ENCODE measurements at places on chromosomes 6 and 20.

- DNase-seq: peak; percentile 12
These were observed 62.0 kb downstream of the CRYBG1 start for GRCh38 chr6:106422534-106422933.

DNA sequence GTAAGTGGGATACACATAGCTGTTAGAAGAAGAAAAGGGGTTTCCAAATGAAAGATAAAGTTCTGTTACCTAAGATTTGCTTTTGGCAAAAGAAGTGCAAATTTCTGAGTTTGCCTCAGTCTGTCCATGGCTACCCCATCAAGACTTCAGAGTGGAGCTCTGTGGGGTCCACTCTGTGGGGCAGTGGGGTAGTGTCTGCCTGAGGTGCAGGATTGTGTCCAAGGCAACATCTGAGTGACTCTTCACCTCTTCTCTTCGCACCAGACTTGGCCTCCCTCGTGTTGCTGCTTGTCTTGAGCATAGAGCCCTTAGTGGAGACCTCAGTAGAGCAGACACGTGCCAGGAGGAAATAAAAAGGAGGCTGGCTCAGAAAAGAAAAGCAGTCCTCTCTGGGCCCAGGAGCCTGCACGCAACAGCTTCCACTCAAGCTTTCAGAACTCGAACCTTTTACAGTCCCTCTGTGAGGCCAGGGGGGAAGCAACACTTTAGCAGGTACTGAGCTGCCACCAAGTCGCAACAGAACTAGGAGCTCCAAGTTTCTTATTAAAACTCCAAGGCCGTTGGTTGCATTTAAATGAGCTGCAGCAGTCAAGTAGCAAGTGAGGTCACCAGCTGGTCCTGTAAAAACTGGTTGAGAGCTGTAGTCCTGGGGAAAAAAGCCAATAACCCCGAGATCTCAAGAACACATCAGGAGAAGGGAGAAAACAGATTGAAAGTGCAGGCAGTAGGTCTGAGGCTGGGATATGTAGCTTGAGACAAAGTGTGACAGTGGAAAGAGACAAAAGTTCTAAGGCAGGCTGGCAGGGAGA, 413.5 kb downstream of the CDC5L start:
- no peak for DNase-seq

GRCh38 chr6:160972111-160972510, 19.5 kb upstream of the MAP3K4 start:
- DNase-seq: peak; percentile 90

DNA sequence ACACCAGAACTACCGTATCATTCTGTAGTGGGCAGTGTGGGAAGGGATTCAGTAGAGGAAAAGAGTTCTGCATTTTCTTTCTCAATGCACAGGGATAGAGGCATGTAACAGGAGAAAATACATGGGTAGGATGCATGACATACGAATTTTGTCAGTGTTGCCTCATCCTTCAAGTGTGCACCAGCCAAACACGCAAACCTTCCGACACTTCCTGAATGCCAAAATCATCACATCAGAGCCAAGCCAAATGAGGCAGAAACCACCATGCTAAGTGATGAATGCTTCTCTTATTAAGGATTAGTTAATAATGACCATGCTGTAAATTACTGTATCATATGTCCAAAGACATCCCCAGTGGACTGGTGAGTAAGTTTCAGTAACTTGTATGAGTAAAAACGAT, 27.3 kb downstream of the RAMACL start:
- no peak for DNase-seq

DNA sequence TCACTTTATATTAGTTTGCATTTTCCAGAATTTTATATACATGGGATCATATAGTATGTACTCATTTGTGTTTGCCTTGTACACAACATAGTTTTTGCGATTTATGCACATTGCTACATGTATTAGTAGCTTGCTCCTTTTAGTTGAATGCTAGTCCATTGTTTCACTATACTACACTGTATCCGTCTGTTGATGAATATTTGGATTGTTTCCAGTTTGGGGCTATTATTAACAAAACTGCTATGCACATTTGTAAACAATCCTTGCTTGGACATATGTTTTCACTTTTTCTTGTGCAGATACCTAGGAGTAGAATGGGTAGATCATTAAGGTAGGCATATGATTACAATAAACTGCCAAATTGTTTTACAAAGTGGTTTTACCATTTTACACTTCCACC, 3.9 kb upstream of the LRRC1 start:
- no peak for DNase-seq

GRCh38 chr20:38089500-38089899, 56.0 kb downstream of the RPRD1B start:
- DNase-seq: no peak

- peak; percentile 83 for DNase-seq
These were observed 115.1 kb upstream of the ARID1B start for GRCh38 chr6:156662025-156662445.

- peak; percentile 97 for DNase-seq
These were observed 236.0 kb upstream of the ECI2 start for GRCh38 chr6:4371207-4371921.

GRCh38 chr6:95530176-95530819, 47.0 kb upstream of the MANEA start:
- no peak for DNase-seq

All from EH (cell line).